ENCODE measurements at places on chromosomes 11 and 22. TPM values are rescaled to one million over a fixed set of nuclear protein-coding genes. Genes with fewer than 3 reads are reported as not detected.

The SSH3 gene
- 25.4 TPM for total RNA-seq

The P2RX6 gene
- 1.2 TPM for total RNA-seq

The EEF1G gene
- 1,975 TPM for total RNA-seq

The TRIM48 gene
- total RNA-seq: not detected

The CADM1 gene
- total RNA-seq: 23.4 TPM

The PTS gene
- total RNA-seq: 30.6 TPM

The AMPD3 gene
- total RNA-seq: 7.1 TPM
